ENCODE measurements at places on chromosomes 5 and 9. TPM values are rescaled to one million over a fixed set of nuclear protein-coding genes. Genes with fewer than 3 reads are reported as not detected.

The STKLD1 gene
- 0.94 TPM for total RNA-seq

DNA sequence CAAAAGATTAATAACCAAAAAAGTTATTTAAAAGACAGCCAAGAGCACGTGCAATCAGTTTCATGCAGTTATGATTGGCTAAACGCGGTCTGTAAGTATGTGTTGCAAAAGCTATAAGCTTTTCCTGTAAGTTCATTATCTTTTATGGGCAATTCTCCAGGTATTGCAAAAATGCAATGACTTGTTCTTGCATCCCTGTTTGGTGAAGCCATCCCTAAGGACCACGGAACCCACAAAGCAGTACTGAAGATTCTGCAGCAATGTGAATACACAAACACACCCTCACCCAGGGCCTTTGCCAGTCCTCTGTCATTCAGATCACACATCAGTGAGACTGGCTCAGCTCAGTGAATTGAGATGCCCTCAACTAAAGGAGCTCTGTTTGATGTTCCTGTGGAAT is 11.4 kb downstream of the GCNT4 start:
- H3K4me1 ChIP-seq: peaks cover 3% of the 10 kb centered on the region
- H3K4me3 ChIP-seq: no peak overlapping the region
- no peak for DNase-seq
- peaks cover 33% of the 10 kb centered on the region for H3K36me3 ChIP-seq

- H3K27ac ChIP-seq: no peak overlapping the region
- H3K4me3 ChIP-seq: no peak overlapping the region
- H3K36me3 ChIP-seq: no peaks in the 10 kb centered on the region
- peaks cover 8% of the 10 kb centered on the region for H3K27me3 ChIP-seq
Observed at GRCh38 chr9:127283135-127283534, 18.6 kb downstream of the GARNL3 start.

DNA sequence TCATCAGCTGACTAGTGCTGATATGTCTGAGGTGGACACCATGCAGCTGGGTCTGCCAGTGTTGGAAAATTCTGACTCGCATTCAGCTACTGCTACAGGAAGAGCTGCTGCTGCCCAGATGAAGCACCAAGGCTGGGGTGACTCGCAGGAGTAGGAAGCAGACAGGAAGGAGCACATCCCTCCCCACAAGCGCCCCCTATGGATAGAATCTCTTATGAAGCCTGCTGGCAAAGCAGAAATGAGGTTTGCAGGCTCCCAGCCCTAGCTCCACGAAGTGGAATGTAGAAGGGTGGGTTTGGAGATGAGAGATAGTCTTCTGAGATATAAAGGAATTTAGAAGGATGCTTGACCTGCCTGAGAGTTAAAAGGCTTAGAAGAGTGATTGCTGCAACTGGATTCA is 443.0 kb downstream of the ACTL7B start:
- DNase-seq: peak; percentile 0
- no peak overlapping the region for H3K27ac ChIP-seq
- H3K4me1 ChIP-seq: no peaks in the 10 kb centered on the region

The SNCAIP gene
- 5.2 TPM for total RNA-seq

DNA sequence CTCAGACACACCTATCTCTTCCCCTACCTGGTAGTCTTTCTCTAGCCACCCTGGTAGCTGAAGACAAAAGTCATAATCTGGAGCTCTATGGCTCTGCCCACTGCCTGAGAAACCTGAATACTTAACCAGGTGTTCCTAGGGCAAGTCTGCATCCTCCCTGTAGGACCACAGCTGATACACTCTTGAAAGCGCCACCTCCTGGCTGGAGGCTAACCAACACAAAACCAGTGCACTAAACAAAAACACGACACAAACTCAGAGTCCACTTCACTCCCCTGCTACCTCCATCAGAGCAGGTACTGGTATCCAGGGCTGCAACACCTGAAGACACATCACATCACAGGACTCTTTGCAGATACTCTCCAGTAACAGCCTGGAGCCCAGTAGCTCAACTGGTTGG is 84.6 kb upstream of the ANXA1 start:
- H3K36me3 ChIP-seq: no peaks in the 10 kb centered on the region
- DNase-seq: no peak
- no peak overlapping the region for H3K4me3 ChIP-seq
- H3K27me3 ChIP-seq: no peaks in the 10 kb centered on the region

GRCh38 chr5:51632027-51632426 is 248.8 kb downstream of the ISL1 start:
- H3K27me3 ChIP-seq: no peaks in the 10 kb centered on the region
- DNase-seq: no peak
- H3K4me1 ChIP-seq: no peaks in the 10 kb centered on the region
- H3K36me3 ChIP-seq: no peaks in the 10 kb centered on the region

The LAMC3 gene
- total RNA-seq: 0.61 TPM
